ENCODE measurements at places on chromosomes 7 and 10.

DNA sequence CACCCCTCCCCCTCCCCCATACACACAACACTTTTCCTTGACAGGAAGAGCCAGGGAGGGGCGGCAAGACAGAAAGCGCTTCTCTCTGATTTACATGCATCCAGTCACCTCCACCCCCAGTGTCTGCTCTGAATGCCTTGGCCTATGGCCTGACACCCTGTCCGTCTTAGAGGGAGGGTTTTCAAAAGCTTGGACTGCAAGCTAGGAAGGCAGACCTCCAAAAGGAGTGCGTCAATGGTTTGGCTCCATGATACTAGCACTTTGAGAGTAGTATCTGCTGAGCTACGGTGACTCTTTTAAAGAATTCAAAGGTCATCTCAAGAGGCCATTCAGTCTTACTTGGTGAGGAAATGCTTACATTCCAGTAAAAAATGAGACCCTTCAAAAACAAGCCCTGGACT lies 20.3 kb upstream of the PAX2 start:
- DNase-seq: no peak

- DNase-seq: no peak
Observed at GRCh38 chr10:11679946-11680345, 62.2 kb upstream of the ECHDC3 start.

DNA sequence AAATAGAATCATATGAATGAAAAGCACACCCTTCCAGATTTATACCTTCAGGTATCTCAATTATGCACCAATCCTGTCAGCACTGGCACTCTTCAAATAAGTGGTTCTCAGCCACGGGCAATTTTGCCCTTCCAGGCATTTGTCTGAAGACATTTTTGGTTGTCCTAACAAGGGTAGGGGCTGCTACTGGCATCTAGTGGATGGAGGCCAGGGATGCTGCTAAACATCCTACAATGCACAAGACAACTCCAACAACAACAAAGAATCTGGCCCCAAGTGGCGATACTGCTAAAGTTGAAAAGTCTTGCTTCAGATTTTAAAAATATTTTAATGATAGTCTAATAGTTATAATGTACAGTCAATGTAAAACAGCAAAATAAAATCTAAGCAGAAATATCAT lies 16.1 kb downstream of the CCDC186 start:
- no peak for DNase-seq

DNA sequence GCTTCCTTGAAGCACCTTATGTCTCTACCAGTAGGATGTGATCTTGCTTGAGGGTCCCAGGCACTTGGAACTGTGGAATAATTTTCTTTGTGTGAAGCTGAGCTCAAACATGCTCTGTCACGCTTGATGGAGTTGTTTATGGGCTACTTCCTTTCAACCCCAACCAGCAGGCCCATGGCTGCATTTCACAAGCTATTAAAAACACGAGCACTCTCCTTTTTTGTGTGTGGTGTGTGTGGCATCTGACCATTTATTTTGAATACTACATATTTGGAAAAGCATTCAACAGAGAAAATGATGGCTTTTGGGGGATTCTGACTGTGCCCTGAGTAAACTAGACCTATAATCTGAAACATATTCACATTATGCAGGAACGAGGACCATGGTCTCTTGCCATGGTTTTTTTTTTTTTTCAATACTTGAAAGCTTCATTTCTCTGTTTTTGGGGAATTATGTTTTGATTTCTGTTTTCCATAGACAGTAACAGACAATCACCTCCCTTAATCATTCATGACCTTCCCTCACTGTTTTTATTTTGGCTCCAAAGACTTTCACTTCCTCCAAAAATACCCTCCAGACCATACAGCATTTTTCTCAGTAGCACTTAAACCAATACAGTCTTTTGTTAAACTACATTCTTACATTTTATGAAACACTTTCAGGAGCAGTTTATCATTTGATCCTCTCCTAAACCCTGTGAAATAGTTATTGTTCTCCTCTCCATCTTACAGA lies 233.6 kb upstream of the BMPER start:
- no peak for DNase-seq

- DNase-seq: no peak
Observed at GRCh38 chr7:1887251-1887650, 217.2 kb downstream of the ELFN1 start.

DNA sequence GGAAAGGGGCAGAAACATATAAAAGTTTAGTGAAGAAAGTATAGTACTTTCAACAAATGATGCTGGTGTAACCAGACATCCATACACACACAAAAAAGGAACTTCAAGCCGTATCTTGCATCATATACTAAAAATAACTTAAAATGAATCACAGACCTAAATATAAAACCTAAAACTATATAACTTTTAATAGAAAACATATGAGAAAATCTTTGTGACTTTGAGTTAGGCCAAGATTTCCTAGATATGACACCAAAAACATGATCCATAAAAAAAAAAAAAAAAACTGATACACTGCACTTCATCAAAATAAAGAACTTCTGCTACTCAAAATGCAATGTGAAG lies 40.9 kb downstream of the NUDCD3 start:
- DNase-seq: no peak

DNA sequence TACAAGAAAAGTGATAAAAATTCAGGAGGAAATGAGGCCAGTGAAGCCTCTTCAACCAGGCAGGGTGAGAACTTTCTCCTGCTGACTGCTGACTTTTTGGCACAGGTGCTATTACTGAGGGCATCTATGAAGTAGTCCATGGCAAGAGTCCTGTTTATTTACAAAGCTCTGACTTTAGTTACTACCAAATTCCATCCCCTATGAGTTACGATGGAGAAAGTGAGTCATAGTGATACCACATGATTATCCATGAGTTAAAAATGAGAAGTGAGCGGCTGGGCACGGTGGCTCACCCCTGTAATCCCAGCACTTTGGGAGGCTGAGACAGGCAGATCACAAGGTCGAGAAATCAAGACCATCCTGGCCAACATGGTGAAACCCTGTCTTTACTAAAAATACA lies 19.9 kb downstream of the CCDC3 start:
- peak; percentile 45 for DNase-seq

DNA sequence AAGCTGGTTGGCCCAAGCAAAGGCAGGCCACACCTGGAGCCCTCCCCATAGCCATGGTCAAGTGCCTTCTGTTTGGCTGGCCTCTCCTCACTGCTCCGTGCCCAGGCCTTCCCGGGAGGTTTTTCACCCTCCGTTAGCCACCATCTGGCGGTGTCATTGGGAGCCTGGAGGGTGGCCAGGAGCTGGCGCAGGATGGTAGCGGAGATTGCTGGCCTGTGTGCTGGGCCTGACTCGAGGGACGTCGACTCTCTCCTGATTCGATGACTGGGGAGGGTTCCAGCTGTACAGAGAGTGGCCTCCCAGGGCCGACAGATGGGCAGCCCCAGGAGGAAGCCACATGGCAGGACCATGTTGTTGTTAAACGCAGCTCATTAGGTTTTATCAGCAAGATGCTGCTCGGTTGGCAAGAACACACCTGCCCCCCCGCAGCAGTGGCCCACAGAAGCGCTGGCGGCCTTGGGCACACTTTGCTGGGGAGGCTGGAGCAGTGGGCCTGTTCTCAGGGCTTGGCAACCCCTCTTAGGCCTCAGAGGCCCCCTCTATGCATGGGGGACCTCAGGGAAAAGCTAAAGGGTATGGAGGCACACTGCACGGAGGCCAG lies 64.0 kb upstream of the CACUL1 start:
- no peak for DNase-seq

DNA sequence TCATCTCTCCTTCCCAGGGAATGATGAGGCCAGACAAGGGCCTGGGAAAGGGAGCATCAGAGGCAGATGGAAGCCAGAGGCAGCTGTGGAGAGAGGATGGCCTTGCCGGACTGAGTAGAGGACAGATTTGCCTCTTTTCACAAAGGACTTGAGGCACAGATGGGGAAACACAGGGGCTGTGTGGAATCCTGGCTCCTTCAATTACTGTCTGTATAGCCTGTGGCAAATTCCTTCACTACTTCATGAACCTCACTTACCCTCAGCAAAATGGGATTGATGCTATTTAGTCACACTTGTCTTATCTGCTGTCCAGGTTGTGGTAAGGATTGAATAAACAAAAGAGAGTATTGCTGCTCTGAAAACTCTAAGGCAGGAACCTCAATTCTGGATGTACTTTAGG lies 40.3 kb downstream of the SLC25A28 start:
- no peak for DNase-seq

GRCh38 chr7:50477640-50478039 lies 27.5 kb upstream of the FIGNL1 start:
- DNase-seq: no peak

DNA sequence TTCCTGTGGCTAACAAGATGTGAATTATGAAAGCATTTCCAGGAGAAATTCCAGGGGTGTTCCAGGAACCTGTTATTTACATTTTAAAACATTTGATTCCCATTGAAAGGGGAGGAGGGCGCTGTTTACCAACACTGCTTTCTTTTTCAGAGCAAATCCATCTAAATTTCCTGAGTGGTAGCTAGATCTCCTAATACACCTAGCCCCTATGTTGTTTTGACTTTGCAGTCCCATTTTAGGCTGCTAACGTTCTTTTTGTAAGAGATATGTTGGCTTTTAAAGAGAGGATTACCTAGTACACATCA lies 130.8 kb downstream of the TCF7L2 start:
- DNase-seq: no peak

DNA sequence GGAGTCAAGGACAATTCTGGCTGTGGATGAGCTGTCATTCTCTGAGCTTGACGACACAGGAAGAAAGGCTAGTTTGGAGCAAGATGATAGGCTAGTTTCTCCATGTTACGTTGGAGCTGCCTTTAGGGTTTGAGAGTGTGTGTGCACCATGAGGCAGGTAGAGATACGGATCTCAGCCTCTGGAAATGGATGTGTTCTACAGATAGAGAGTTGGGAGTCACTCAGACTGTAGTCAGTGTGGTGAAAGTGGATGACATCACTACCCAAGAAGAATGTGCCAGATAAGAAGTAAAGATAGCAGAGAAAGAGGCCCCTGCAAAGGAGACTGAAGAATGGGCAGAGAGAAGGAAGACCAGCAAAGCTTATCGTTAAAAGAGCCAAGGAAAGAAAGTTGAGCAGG lies 42.4 kb downstream of the PNLIPRP3 start:
- DNase-seq: no peak

DNA sequence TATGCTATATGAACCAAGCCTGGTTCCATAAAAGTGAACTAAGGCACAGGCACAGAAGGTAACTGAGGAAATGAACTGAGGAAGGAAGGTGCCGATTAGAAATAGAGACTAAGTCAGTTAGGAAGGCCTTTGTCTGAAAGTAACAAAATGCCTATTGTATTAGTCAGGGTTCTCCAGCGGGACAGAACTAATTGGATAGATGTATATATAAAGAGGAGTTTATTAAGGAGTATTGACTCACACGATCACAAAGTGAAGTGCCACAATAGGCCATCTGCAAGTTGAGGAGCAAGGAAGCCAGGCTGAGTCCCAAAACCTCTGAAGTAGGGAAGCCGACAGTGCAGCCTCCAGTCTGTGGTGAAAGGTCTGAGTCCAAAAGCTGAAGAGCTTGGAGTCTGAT lies 13.9 kb upstream of the PLXNA4 start:
- DNase-seq: no peak

DNA sequence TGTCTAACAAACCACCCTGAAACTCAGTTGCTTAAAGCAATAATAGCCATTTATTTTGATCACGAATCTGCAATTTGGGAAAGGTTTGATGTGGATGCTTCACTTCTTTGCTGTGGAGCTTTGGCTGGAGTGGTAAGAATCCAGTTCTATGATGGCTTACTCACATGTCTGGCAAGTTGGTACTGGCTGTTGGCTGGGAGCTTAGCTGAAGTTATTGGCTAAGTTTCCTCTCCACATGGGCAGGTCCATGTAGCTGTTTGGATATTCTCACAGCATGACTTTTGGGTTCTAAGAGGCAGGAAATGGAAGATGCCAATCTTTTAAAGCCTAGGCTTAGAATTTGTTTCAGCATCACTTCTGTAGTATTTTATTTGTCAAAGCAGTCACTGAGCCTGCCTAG lies 277.6 kb upstream of the NRP1 start:
- DNase-seq: peak; percentile 21

GRCh38 chr7:130989101-130989795 lies 255.2 kb upstream of the KLF14 start:
- DNase-seq: no peak

DNA sequence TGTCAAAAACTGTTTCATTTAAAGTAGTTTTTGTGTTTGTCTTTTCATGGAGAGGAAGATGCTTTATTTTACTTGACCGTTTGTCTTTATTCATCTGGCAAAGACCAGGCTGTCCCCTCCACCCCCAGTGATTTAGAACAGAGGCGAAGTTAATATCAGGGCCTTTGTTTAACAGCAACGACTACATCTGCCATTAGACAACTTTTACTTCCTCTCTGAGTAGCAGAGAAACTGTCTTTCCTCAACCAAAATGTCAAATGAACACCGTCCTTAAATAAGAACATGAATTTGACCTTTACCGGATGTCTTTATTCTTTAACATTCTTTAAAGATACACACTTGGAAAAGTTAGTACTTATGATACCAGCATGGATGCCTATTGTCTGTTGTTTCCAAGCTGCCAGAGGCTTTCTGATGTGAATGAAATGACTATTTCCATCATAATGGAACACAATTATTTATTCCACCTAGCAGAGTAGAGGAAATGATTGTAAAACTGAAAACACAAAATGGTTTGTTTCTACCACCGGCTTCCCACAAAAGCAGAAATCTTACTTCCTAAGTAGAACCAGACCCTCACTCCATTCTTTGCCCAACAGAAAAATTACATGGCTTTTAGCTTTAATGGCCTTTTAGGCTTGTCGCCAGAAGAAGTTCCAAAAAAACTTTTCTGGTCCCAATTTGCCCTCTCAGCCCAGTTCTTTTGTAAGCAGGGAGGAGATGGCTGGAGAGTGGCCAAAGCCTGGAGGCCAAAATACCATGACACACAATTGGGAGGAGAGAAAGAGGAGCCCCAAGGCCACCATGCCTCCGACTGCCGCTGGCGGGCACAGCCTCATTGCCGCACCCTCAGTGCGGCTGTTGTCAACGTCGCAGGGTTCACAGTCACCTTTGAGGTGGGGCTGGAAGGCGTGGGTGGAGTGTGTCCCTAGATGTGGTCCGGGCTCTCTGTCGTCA lies 168.5 kb downstream of the TEX36 start:
- no peak for DNase-seq

DNA sequence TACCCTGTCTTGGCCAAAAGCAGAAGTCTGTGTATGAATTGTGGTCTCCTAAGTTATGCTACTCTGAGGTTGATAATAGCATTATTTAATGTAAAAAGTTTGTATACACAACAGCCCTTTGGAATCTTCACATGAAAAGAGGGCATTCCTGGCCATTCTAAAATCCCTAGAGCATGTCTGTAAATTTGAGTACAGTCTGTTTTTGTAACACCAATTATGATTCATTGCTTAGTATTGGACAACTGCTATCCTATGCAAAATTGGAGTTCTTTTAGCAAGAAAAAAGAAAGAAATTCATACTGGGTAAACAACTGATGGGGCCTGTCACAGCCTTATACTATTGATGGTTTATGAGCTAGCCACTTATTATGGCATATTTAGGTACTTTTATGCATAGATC lies 10.2 kb downstream of the CUTC start:
- DNase-seq: no peak

DNA sequence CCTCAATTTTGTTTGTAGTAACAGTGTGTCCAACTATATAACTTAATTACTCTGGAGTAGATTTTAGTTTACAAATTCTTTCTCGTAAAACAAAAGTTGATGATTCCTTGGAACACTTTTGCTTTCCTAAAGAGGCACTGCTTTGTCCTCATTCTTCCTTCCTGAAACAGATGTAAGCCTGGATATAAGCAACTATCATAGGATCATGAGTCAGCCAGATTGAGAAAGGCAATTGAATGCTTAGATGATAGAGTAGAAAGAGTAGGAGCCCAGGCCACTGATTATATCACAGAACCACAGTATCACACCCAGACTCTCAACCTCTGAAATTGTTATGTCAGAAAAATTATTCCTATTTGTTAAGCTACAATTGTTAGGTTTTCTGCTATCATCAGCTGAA lies 69.9 kb downstream of the TMEM106B start:
- no peak for DNase-seq
